ENCODE measurements at places on chromosomes 3 and 15.

DNA sequence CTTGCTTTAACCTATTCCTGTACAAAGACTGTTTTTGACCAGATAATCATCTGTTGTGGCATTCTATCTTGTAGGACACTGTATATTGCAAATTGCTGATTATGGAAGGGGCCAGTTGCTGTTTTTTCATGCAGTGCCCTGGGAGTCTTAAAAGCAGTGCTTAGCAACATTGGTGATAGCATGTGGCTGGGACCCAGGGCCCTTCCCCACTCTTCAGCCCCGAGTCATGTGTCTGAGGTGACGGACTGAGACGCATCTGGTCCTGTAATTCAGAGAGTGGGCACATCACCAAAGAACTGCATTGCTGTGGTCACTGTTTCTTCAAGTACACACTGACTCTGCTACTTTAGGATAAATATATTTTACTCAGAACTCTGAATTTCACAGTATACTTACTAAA, 63.4 kb downstream of the SNRK start:
- DNase-seq = no peak

DNA sequence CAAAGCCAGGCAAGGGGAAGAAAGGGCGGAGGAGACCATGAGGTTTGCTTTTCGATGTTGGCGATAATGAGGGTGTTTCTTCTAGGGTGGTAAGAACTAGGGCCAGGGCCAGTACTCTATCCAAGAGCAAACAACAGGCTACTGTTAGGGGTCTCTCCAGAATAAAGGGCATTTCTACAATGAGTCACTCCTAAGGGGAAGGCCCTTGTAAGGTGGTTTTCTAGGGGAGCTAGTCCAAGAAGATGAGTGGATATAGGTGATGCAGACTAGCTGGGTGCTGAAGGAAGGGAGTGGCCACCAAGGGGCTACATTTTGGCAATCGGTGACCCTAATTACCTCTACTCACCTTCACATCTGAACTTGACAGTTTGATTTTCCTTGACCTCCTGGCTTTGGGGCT, 148.5 kb upstream of the HACD2 start:
- no peak for DNase-seq

- DNase-seq = no peak
Measured at GRCh38 chr3:129599607-129600006, 6.9 kb downstream of the PLXND1 start.

- no peak for DNase-seq
Measured at GRCh38 chr3:56691165-56692000, 8.3 kb upstream of the TASOR start.

GRCh38 chr15:72169236-72169920, 28.2 kb downstream of the GRAMD2A start:
- no peak for DNase-seq

GRCh38 chr3:30835667-30836066, 58.8 kb downstream of the GADL1 start:
- DNase-seq = no peak

DNA sequence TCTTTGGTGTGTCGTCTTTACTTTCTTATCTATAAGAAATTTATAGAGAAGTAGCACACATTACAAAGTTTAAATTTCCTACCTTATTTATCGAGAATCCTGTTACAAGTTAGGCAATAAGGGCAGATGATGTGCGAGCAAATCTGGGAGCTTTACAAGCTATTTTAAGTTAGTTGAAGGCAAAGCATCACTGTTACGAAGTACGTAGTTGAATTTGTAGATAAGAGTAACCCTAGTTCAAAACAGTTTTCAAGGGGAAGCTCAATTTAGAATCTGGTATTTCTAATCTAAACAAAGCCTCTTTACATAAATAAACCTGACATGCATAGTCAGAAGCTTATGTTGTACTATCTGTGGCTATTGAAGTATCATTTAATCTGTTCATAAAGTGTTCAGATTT, 8.4 kb downstream of the KBTBD8 start:
- DNase-seq = no peak

DNA sequence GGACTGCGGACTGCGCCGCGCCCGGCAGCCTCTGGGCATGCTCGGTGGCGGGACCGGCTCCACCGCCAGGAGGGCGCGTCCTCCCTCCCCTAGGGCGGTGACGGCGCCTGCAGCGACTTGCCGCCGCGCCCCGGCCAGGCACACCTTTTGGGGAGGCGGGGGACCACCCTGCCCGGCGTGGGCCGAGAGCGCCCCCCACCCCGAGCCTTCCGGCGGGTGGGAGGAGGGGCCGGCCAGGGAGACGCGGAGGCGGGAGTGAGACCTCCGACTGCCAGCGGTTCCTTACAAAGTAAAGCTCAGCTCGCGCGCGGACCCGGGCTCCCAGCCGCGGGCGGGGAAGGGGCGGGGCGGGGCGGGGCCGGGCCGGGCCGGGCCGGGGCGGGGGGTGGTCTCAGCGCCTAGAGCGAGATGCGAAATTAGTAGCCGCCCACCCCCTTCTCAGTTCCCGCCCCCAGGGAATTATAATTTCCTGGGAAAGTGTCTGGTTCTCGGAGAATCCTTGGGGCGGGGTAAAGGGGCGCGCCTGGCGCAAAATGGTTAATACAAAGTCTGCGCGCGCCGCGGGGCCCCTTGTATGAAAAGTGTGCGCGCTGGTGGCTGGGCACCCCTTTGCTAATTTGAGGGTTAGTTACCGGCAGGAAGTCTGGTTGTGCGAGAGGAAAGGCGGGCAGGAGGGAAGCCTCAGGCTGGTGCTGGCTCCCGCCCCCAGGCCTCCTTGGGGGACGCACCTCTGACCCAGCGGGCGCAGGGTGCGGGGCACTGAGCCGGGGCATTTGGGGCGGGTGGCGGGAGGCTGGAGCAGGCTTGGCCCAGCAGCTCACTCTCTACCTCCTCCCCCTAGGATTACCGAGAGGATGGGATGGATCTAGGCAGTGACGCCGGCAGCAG, 224.8 kb upstream of the IL12A start:
- DNase-seq = peak; percentile 63

- no peak for DNase-seq
Measured at GRCh38 chr15:44034334-44034733, 160.7 kb downstream of the FRMD5 start.

Data from anterior cingulate cortex (tissue), 58 donors.